ENCODE measurements at places on chromosomes 7 and 10.

DNA sequence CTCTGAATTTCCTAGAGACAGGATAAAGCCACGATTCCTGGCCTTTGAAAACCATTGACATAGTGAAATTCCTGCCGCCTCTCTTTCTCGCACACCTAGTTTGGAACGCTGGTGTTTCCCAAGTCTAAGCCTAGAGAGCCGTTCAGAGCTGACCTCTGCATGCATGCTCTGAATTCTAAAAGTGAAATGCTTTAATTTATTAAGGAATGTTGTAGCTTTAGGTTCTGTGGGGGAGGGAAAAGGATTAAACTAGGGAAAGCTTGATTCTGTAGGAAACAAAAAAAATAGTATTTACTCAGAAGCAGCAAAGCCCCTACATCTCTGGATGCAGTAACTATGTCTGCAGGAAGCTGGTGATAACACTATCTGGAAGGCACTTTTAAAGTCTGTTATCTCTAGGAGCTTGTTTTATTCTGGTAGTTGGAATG, 27.3 kb downstream of the PFKP start:
- peak; percentile 25 for DNase-seq

DNA sequence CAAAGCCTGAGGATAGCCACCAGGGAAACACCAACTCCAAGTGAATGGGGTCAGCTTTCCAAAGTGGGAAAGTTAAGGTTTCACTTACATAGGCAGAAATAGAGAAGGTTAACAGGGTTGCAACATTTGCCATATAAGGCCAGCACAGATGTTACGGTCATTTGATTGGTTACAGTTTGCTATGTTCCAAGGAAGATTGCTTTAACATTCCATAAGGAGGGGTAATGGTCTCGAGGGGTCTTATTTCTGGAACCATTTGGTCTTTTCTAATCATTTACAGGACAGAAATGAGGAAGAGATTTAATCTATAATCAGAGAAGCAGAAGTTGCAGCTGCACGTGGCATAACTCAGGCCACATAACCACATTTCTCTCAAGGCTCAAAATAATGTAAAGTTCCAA, 679.4 kb upstream of the C7orf33 start:
- no peak for DNase-seq

DNA sequence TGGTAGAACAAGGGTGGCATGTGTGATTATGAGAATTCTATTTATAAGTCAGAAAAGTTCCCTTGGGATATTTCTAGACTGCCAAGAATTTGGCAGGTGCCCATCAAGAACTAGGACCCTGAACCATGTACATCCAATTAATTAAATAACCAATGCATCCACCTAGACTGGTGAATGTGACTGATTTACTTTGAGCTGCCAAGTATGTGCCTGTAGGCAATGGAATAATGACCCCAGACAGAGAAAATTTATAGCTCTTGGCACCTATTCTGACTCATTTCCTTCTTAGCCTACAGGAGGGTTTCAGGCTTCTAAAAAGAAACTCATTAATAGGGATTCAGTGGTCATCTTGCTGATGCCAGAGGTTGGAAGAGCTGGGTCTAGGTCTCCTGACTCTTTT, 54.9 kb downstream of the KCNH2 start:
- DNase-seq = peak; percentile 6

GRCh38 chr7:99383791-99384370, 9.4 kb downstream of the ARPC1B start:
- no peak for DNase-seq

DNA sequence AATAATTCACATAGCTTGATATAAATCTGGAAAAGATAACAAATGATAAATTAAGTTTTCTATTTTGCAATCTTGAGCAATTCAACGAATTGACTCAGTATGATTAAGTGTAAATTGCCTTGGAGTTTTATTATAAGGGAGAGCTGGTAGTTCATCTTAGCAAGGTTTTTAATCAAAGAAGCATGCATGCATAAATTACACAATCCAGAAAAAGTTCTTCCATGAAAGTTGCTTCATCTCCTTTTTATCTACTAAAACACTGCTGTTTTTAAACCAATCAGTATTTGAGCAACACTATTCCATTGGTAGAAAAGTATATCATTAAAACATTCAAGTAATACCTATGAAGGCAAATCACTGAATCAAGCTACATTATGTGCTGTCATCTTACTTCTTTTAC, 47.6 kb downstream of the POT1 start:
- DNase-seq = no peak

DNA sequence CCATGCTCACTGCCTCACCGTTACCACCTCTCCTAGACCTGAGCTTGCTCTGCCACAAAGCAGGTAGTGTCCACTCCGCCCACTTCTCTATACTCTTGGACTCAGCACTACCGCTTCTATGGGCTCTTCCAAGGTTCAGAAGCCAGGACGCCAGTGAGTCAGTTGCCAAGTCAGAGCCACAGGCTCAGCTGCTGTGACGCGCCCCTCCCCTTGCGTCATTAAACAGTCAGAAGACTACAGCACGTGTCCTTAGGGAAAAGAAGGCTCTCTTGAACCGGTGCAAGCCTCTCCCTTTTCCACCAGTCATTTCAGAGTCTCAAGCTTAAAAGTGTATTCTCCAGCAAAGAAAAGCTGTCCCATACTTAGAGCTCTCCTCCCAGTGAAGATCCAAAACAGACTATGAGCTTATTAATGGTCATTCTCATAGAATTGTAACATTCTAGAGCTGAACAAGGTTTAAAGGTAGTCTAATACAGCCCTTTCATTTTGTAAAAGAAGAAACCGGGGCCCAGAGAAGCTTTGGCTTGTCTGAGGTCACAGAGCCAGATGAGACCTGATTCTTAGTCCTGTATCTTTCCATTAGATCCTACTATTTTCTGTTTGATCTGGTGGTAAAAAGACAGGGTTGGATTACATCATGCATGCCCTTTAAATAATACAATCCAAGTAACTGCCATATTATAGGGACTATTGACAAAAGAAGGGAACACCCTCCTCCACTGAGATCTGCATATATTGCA, 40.9 kb upstream of the MET start:
- no peak for DNase-seq

GRCh38 chr7:71457021-71457420, 325.1 kb downstream of the GALNT17 start:
- no peak for DNase-seq

- DNase-seq = no peak
These were observed 51.4 kb downstream of the PCGF5 start for GRCh38 chr10:91271886-91272285.

DNA sequence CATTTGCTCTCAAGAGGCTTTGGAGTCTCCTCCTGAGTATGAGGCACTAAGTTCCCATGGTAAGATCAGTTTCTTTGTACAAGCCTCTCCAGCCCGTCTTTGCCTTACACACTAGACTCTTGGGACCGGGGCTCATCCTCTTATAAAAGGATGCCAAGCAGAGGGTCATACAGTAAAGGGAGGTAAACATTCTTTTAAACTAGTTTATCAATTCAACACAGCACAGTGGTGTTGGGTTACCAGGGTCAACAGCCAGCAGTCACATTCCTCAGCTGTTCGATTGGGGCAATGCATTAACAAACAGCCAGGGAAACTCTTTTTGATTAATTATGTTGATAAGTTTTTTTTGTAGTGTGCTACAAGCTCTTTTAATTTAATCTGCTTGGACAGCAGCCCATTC, 37.8 kb downstream of the HHEX start:
- no peak for DNase-seq

DNA sequence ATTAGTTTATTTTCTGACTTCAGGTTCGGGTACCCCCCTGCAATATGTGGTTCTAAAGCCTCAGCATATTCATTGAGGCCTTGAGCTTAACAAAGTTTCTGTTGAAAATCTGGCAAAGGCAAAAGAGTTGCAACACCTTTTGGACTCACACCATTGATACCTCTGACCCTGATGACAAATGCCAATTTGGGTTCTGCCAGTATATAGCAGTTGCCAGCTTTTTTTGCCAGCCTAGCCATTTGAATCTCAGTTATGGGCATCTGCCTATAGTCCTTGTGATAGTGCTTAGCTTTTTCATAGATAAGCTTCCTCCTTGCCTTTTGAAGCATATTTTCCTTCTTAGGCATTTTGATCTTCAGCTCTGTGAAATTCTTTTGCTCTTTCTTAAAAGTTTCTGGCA, 31.9 kb downstream of the LIPJ start:
- DNase-seq = no peak

- DNase-seq = no peak
These were observed 162.0 kb downstream of the KLF6 start for GRCh38 chr10:3622845-3623621.

DNA sequence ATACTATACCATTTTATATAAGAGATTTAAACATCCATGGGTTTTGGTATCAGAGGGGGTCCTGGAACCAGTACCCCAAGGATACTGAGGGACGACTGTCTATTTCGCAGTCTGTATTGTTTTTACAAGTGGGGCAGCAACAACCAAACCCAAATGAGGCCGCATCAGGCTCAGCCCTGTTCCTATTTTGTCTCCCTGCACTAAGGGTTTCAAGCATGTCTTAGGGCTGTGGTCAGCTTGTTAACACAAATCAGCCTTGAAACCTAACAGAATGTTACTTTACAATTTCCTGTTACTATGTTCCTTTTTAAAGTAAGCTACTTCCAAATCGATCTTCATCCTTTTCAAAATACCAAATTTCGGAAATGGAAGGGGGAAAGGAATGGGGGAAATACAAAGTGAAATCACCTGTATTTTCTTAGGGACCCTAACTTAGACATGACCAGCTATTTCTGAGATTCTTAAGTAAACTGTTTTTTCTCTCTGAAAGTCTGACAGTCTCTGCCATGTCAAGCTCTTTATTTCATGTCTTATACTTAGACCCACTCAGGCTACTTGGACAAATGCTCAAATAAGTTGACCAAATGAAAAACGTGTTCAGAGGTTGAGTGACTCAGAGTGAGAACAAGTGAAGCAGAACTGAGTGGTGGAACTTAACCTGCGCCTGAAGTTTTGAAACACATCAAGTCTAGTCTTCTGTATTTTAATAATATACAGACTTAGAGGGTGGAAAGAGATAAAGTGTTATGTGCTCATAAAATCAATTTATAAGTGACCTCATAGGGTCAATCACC, 75.8 kb downstream of the C1GALT1 start:
- DNase-seq = no peak

GRCh38 chr10:106592396-106592795, 572.1 kb downstream of the SORCS1 start:
- DNase-seq = no peak

DNA sequence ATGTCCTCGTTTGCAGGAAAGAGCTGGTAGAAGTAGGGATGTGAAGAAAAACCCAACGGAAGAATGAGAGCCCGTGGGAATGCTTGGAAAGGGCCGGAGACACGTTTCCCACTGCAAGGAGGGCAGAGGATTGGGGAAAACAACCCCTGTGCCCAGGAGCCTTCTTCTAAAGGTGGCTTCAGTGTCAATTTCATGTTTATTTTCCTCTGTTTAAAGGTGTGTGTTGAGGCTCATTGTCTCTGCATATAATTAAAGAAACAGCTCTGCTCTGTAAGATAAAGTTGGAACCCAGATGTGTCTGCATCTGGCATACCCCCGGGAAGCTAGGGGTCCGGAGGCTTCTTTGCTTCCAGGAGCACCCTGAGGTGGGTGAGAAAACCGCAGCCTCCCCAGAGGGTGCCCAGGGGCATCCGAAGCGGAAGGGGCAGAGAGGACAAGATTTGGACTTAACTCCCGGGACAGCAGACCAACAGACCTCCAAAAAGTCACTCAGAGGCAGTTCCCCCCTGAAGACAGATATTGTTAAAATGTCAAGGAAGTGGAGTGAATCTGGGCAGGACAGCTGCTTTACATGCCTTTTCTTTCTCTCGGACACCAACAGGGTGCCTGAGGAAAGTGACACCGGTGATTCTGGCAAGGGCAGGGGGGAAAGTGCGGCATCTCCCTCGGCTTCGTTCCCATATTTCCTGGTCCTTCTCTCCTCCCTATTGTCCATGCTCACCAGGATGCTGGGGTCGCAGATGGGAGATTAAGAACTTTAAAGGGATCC, 8.6 kb upstream of the GATA3 start:
- no peak for DNase-seq

DNA sequence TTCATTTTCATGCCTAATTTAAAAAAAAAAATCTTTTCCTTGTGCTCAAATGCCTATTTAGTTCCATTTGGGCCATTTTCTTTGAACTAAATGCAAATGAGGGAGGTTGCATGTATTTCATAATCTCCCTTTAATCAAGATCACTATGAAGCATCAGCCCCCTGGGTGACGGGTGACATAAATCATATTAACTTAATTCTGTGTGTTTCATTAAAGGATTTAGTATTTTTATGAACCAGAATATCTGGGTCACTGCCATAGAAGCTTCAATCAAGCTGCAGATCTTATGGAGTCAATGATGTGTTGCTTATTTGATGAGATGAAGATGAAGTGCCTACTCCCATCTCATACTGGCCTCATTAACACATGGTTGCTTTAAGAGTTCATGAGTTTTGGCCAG, 301.9 kb upstream of the PRKCQ start:
- DNase-seq = no peak

DNA sequence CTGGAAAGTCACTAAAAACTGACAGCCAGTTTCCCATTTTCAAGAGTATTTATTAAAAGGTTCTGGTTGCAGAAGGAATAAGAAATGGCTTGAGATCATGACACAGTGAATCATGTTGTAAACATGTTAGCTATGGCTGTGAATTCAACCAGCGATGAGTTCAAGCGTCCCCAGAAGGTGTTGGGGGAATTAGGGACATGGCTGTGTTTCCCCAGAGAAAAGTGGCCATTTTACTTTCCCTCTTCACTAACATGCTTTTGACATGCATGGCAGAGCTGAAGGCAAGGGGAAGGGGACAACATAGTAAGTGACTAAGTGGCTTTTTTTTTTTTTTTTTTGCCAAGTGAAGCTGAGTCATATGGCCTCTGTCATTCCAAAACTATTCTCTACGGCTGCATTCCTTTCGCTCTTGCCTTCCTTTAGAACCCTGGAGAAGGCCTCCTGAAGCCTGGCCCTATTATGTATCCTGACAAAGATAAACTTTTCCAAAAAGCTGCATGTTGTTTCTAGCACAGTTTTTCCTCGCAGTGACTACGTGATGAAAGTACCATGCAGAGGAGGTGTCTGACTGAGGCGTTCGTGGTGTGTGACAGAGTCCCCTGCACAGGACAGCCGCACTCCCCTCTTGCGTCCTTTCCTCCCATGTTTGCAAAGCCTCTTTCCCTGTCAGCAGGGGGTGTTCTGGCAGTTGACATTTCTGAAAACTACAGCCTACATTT, 46.9 kb downstream of the EGFR start:
- DNase-seq = peak; percentile 91

DNA sequence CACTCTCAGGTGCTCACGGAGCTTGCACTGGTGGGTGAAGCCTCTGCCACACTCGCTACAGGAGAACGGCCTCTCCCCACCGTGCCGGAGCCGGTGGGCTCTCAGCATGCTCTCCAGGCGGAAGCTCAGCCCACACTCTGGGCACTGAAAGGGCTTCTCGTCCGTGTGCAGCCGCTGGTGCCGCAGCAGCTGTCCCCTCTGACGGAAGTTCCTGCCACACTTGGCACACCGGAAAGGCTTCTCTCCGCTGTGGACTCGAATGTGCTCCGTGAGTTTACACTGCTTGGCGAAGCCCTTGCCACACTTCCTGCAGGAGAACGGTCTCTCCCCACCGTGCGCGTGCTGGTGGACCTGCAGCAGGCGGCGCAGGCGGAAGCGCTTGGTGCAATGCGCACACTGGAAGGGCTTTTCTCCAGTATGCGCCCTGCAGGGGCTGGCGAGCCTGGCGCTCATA, 19.3 kb downstream of the ZNF786 start:
- no peak for DNase-seq

- no peak for DNase-seq
These were observed 79.6 kb upstream of the AUTS2 start for GRCh38 chr7:69518705-69519077.

All from kidney capillary endothelial cell (primary cell).